BJ (cell line): ENCODE measurements at places on chromosomes 2 and 18. TPM values are rescaled to one million over a fixed set of nuclear protein-coding genes. Genes with fewer than 3 reads are reported as not detected.
A peak's percentile ranks its signal among the peaks of the same experiment; 100 is the strongest.

GRCh38 chr2:216777637-216778273 lies 82.1 kb downstream of the TNP1 start:
- DNase-seq: no peak

DNA sequence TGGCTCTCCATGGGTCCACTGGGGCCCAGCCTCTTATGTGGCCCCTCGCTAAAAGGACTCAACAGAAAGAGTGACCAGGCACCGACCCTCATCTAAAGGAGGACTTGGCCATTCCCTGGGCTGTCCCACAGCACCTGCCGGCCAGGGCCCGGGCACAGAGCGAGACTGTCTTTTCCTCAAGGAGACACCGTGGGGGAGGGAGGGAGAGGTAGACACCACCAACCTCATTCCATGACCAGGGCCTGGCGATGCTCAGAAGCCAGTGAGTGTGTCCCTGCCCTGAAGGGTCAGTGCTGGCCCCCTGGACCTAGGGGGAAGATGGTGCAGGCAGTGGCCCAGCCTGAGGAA lies 39.8 kb upstream of the ALPP start:
- DNase-seq: no peak

DNA sequence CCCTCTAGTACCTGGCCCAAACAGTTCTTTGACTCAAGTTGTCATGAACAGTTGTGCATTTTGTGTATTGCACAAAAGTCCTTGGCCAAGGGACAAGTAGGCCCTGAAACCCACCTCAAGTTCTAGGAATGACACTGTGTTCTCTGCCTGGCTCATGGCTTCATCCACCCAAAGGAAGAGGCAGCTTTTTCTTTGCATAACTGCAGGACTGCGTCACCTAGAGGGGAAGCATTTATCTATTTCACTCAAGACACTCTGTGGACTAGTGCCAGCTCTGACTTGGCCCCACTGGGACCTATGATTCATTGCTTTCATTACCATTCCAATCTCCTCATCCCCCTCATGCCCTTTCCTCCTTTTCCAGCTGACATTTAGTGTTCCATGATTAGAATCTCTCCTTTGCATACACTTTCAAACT lies 119.3 kb upstream of the SIX2 start:
- peak; percentile 69 for DNase-seq

GRCh38 chr2:84969511-84970209 lies 1.3 kb upstream of the KCMF1 start:
- DNase-seq: no peak

DNA sequence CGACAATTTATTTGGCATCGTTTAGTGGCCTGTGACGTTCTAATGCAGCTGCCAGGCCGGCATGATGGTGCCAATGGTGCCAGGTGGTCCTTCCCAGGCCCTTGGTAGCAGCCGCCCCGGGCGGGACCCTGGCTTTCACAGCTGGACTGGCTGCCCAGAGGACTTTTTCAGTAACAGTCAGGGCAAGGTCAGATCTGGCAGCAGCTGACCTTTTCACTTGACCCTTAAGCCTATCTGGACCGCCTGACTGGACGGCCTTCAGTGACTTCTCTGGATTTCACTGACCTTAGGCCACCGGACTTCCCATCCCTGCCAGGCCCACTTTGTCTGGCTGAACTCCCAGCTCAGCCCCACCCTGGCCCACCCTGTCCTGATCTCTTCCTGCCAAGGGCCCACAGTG lies 15.9 kb downstream of the TRIB2 start:
- no peak for DNase-seq

DNA sequence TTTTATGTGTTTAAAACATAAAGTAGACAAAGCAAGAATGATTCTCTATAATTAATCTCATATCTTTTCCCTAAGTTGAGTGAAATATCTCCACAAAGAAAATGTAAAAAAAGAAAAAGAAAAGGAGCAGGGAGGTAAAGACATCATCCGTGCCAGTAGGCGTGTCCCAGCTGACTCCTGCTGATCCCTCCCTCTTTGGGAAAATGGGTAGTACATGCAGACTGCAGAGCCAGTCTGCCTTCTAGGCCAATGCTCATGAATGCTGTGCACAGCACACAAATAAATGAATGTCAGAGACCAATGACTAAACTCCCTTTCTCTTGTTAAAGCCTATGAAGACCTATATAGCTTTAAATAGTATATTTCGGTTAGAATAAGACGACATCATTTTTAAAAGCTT lies 64.7 kb downstream of the RAPH1 start:
- no peak for DNase-seq

The CD207 gene
- polyA plus RNA-seq: not detected in 2 replicates

The NFATC1 gene
- 0.80 and 1.2 TPM in 2 replicates for polyA plus RNA-seq

The RAB17 gene
- polyA plus RNA-seq: 0.25 and 0.51 TPM in 2 replicates

The GNLY gene
- polyA plus RNA-seq: not detected in 2 replicates

The CDH2 gene
- polyA plus RNA-seq: 180 and 254 TPM in 2 replicates
